Vein endothelial cell (primary cell): ENCODE measurements at places on chromosomes 4 and X. TPM values are rescaled to one million over a fixed set of nuclear protein-coding genes. Genes with fewer than 3 reads are reported as not detected.

Gene PNMA6F
- total RNA-seq: not detected in 2 replicates

Gene AMBN
- not detected in 2 replicates for total RNA-seq

Gene SLC25A5
- total RNA-seq: 293 and 307 TPM in 2 replicates

Gene H2BW2
- total RNA-seq: not detected in 2 replicates

Gene VCX3A
- total RNA-seq: not detected in 2 replicates

Gene DCAF12L2
- total RNA-seq: 0.33 TPM in 1 of 2 replicates, not detected in the other

Gene CACNA1F
- total RNA-seq: under 0.01 TPM in 1 of 2 replicates, not detected in the other

Gene C4orf50
- total RNA-seq: not detected in 2 replicates

Gene TMEM144
- 4.9 and 8.3 TPM in 2 replicates for total RNA-seq

Gene FOXO4
- 4.6 and 5.9 TPM in 2 replicates for total RNA-seq

Gene TCEAL6
- total RNA-seq: not detected in 2 replicates

Gene ARX
- total RNA-seq: not detected in 2 replicates

Gene TMEM35A
- total RNA-seq: 1.8 and 2.9 TPM in 2 replicates

Gene KLHL13
- total RNA-seq: 6.3 and 17.0 TPM in 2 replicates

Gene LCORL
- total RNA-seq: 18.0 and 21.9 TPM in 2 replicates

Gene BEND2
- total RNA-seq: not detected in 2 replicates

Gene YY2
- 0.65 and 1.5 TPM in 2 replicates for total RNA-seq

Gene ZNF732
- 0.65 and 1.7 TPM in 2 replicates for total RNA-seq

Gene FAM13A
- 3.6 and 3.7 TPM in 2 replicates for total RNA-seq

Gene ADH7
- total RNA-seq: not detected in 2 replicates

Gene C4orf54
- 0.10 TPM in 1 of 2 replicates, not detected in the other for total RNA-seq

Gene ELOVL6
- 2.3 and 7.4 TPM in 2 replicates for total RNA-seq

Gene GABRE
- 28.9 and 36.3 TPM in 2 replicates for total RNA-seq

Gene NPY5R
- not detected in 2 replicates for total RNA-seq

Gene USP17L21
- not detected in 2 replicates for total RNA-seq

Gene TLR2
- 0.33 and 0.57 TPM in 2 replicates for total RNA-seq

Gene PABPC1L2A
- not detected in 2 replicates for total RNA-seq

Gene BBS12
- total RNA-seq: 3.9 and 4.0 TPM in 2 replicates

Gene VSIG1
- 0.65 and 5.1 TPM in 2 replicates for total RNA-seq

Gene ARMCX1
- 23.8 and 26.2 TPM in 2 replicates for total RNA-seq

Gene GSTCD
- total RNA-seq: 13.4 and 20.9 TPM in 2 replicates

Gene ERAS
- total RNA-seq: not detected in 2 replicates

Gene STARD8
- 9.3 and 11.4 TPM in 2 replicates for total RNA-seq

Gene DOK7
- total RNA-seq: not detected in 2 replicates

Gene UNC5C
- 0.29 and 1.3 TPM in 2 replicates for total RNA-seq

Gene SLC10A4
- total RNA-seq: under 0.01 and 0.10 TPM in 2 replicates
